ENCODE measurements at places on chromosomes 13 and 19. TPM values are rescaled to one million over a fixed set of nuclear protein-coding genes. Genes with fewer than 3 reads are reported as not detected.

The GJB2 gene
- total RNA-seq: 13.0 TPM

The FBXO27 gene
- 12.3 TPM for total RNA-seq

The ERVK3-1 gene
- total RNA-seq: 43.3 TPM

The RGL3 gene
- 0.96 TPM for total RNA-seq

The CYP4F8 gene
- total RNA-seq: 5.3 TPM

The CEACAM16 gene
- total RNA-seq: not detected

The ZNF491 gene
- 3.1 TPM for total RNA-seq

The THAP8 gene
- total RNA-seq: 1.4 TPM

The REXO1 gene
- total RNA-seq: 3.1 TPM

The SIGLEC8 gene
- 0.72 TPM for total RNA-seq

The MIR17HG gene
- total RNA-seq: 7.9 TPM

The NLRP4 gene
- 0.24 TPM for total RNA-seq

The S1PR5 gene
- total RNA-seq: 7.5 TPM

The C19orf73 gene
- not detected for total RNA-seq

The DLL3 gene
- total RNA-seq: not detected

The ZNF285 gene
- total RNA-seq: 6.3 TPM

The ZIC5 gene
- 2.4 TPM for total RNA-seq

The CATSPERD gene
- not detected for total RNA-seq

The SIGLEC6 gene
- total RNA-seq: not detected

The PSG3 gene
- total RNA-seq: 0.96 TPM

The S1PR4 gene
- 1.7 TPM for total RNA-seq

The CPB2 gene
- not detected for total RNA-seq

The YJEFN3 gene
- 3.1 TPM for total RNA-seq

The SHANK1 gene
- total RNA-seq: 0.72 TPM

The CADM4 gene
- 2.9 TPM for total RNA-seq

The ZNF429 gene
- total RNA-seq: 22.6 TPM

The NR2F6 gene
- 20.0 TPM for total RNA-seq

The CBLC gene
- total RNA-seq: 4.1 TPM

The ZNF570 gene
- total RNA-seq: 9.6 TPM

The CYP2A6 gene
- not detected for total RNA-seq

The CASP14 gene
- 0.48 TPM for total RNA-seq

The FCAR gene
- not detected for total RNA-seq

The BST2 gene
- total RNA-seq: 35.2 TPM

The CGB2 gene
- 5.5 TPM for total RNA-seq

The MAB21L1 gene
- 1.2 TPM for total RNA-seq

The LRRC25 gene
- 2.9 TPM for total RNA-seq

The PSG7 gene
- 3.6 TPM for total RNA-seq

The ZNF729 gene
- total RNA-seq: 10.6 TPM

The NLRP11 gene
- 0.48 TPM for total RNA-seq

The BSPH1 gene
- total RNA-seq: not detected
